Heart left ventricle (tissue), 16 donors: ENCODE measurements at places on chromosomes 13 and 19. TPM values are rescaled to one million over a fixed set of nuclear protein-coding genes. Genes with fewer than 3 reads are reported as not detected.

DNA sequence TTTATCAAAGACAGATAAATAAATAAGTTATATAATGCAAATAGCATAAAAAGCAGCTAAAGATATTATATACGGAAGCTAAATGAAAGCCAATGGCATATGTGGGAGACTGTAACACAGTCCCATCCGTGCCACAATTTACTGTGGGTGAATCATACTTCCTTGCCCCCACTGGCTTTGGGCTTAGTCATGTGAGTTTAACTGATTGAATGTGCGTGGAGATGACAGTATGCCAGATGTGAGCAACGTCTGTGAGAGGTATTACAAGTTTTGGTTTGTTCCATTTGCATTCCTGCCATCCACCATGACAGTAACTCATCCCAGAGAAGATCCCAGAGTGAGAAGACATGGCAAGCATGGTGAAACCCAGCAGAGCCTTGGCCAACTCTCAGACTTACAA is 340.0 kb downstream of the SUCLA2 start:
- DNase-seq: no peak

DNA sequence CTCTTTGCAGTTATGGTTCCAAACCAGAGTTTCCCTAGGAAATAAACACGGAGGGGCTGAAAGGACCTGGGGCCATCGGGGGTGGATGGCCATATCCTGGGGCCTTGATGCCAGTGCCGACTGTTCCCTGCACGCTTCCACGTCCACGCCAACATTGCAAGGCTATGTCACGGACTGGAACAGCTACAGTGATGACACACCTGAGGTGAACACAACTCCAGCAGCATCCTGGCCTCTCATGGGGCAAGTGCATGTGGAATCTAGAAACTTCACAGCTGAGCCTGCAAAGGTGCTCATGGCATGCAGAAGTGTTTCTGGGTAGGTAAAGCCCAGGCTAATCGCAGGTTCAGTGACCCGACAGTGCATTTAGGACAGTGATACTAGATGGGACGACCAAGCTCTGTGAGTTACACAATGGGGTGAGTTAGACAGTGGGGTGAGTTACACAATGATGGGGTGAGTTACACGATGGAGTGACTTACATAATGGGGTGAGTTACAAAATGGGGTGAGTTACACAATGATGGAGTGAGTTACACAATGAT is 52.0 kb upstream of the GAS6 start:
- DNase-seq: no peak

GRCh38 chr13:84702174-84702573 is 819.9 kb upstream of the SLITRK1 start:
- DNase-seq: no peak

DNA sequence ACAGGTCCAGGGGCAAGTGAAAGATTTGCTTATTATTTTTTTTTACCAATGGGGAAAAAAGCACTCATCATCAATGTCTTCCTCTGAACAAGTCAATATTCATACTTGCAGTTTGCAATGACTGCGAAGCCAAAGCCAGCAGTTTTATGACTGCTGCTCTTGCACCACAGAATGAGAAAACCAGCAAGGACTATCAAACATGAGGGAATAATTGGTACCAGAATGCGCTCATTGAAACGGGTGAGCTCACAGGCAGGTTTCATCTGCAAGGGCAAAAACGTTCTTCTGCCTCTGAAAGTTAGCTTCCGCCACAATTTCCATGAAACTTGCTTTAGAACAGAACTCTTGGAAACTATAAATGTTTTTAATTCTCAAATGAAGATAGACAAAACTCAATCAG is 5.5 kb downstream of the DLEU7 start:
- DNase-seq: no peak

- DNase-seq: no peak
Observed at GRCh38 chr13:95629071-95629470, 15.4 kb downstream of the DZIP1 start.

DNA sequence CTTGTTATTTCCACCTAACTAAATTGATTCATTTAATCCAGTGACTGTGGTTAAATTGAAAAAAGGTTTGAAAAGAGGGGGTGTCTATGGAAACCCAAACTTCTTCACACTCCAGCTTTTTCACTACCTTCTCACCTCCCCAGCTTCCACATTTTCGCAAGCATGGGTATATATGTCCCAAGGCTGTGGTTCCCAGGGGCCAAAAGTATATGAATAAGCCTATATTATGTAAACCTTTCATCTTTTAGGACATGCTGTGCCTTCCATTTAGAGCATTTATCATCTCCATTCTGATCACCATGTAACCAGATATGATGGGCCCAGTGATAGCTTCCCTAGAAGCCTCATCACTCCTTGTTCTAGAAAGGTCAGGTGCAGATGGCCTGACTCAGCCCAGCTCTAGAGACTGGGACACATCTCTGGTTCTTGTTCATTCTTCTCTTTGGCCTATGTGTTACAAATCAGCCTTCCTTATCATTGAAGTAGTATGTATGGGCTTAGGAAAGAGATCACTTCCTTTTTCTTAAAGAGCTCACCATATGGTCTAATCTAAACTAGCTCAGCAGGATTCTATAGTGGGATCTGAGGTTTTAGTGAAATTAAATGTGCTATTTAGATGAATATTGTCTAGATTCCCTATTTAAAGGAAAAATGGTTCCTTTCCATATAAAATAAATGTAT is 19.5 kb upstream of the ARL11 start:
- DNase-seq: no peak

DNA sequence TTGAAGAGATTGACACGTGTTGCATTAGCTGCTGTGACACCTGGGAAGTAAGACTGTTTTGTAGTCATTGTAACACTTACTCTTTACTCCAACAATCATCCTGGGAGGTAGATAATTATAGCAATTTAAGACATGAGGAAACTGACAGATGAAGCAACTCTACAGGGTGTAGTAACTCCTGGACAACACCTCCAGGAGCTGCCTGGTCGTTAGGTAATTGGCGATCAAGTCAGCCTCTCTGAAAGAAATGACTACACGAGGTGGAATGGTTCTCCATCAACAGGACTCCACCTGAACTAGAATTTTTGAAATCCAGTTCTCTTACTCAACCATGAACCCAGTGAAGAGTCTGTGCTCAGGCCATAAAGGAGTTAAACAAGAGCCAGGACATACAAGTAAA is 43.0 kb upstream of the LRCH1 start:
- DNase-seq: no peak

The PRTN3 gene
- not detected for total RNA-seq

The ATP1A3 gene
- 320 TPM for total RNA-seq

DNA sequence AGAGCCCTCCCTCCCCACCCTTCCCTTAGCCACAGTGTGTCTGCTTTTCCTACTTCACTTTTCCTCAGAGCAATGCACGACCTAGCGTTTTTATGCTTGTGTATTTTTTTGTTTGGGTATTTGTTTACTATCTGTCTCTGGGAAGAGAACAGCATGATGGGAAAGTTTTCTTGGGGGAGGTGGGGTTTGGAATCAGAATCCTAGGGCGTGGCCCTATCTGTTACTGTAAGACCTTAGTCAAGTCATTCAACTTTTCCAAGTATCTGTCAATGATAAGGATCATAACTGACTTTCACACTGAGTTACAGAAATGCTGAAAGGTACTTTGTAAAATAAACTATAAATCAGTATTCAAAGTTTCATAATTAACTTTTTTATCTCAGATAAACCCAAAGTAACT is 146.3 kb upstream of the WASF3 start:
- no peak for DNase-seq

The CLEC4G gene
- not detected for total RNA-seq

DNA sequence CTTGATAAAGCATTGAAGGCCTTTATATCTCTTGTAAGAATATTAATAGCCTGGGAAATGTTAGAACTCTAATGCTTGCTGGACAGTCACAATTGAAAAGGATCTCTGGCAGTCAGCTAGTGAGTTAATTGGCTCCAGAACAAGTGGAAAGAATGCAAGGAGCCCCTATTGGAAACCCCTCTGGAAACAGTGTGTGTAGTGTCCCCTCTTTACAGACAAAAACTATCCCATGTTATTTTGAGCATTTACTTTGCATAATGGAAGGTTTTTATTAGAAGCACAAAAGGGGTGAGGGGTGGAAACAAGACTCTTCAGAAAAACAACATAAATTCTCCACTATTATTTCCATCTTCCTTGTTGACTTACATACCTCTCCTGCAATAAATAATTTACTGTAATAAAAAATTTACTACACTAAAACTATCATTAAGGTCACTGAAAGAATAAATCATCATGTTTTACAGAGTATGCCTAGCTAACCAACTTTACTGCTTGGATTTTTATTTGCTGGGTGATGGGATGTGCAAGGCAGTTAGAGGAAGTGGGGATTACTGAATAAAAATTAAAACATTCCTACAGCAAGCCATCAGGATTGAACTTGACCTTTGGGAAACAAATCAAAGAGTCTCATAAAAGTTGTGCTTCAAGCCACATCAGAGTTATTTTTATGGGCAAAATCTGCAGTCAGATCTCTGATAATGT is 610.4 kb downstream of the TBC1D4 start:
- no peak for DNase-seq

The CPAMD8 gene
- 5.2 TPM for total RNA-seq

DNA sequence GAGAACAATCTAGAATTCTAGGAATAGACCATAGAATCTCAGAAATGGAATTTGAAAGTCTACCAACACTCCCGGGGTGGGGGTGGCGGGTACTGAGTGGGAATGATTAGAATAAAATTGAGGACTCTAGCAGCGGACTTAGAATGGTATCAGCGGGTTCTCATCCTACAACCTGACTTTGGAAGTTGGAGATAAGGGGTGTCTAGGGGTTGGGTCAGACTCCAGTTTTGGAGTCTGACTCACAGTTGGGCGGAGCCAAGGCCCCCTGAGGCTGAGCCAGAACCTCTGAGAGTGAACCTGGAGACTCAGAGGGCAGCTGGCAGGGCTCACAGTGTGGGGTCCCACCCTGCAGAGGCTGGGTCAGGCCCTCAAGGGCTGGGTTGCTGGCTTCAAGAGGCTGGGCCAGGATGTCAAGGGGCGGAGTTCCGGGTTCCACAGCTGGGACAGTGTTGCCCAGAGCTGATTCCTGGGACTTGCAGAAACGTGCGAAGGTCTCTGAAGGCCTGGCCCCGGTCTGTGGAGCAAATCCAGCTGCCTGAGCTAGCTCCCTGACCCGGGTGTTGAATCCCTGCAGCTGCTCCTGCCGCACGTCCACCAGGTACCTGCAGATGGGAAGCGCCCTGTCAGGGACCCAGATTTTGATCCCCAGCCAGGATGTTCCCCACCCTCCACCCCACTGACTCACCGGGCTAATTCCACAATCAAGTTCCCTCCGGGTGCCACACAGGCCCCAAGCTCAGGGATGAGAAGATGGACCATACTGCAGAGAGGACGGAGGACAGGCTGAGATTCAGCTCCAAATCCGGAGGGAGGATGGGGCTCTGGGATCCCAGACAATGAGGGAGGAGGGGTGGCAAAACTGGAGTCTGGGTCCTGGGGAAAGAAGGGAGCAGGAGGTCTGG is 1.6 kb upstream of the TNNI3 start:
- DNase-seq: peak; percentile 95

DNA sequence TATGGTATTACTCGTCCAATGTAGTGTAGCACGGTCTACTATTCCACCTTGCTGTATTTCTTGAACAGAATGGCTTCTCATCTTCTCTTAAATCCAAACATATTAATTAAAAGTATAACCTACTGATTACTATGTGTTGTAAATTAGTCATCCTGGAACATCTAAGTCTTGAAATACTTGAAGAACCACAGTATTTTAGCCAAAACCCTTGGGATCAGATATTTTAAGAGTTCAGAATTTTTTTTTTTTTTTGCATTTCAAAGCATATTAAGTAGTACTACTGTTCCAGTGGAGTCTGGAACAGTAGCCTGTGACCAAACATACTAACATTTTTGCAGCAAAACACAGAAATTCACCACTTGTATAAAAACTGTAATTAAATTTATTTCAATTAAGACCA is 30.1 kb downstream of the ZC3H13 start:
- no peak for DNase-seq

DNA sequence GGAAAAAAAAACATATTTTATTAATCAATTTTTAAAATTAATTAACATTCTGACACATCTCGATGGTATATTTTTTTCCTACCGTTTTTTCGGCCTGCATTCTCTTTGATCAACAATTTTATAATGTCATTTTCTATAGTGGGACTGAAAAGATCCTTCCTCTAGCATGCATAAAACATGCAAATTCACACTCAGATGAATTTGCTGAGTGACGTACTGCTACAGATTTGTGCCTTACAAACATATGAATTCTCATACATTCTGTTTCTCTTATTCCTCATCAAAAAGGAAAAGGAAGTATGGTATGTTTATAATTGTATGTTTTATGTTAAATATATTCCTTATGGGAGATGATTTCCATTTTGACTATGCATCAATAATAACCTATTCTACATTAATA is 458.2 kb downstream of the TSHZ3 start:
- no peak for DNase-seq

The FXYD1 gene
- 470 TPM for total RNA-seq

GRCh38 chr13:100644371-100644770 is 30.2 kb downstream of the TMTC4 start:
- DNase-seq: no peak

GRCh38 chr13:26921918-26922317 is 161.3 kb upstream of the GPR12 start:
- DNase-seq: no peak

GRCh38 chr19:37930416-37930815 is 23.4 kb downstream of the SIPA1L3 start:
- no peak for DNase-seq

DNA sequence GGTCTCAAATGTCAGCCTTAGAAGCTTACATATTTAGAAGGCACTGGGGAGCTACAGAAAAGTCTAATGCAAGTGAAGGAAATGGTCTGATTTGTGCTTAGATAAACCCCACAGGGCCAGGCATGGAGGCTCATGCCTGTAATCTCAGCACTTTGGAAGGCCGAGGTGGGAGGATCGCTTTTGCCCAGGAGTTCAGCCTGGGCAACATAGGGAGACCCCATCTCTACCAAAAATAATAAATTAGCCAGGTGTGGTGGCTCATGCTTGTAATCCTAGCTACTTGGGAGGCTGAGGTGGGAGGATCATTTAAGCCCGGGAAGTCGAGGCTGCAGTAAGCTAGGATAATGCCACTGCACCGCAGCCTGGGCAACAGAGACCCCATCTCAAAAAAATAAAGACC is 2.7 kb upstream of the DLL3 start:
- no peak for DNase-seq

- no peak for DNase-seq
Observed at GRCh38 chr13:42011601-42012350, 36.7 kb upstream of the DGKH start.

DNA sequence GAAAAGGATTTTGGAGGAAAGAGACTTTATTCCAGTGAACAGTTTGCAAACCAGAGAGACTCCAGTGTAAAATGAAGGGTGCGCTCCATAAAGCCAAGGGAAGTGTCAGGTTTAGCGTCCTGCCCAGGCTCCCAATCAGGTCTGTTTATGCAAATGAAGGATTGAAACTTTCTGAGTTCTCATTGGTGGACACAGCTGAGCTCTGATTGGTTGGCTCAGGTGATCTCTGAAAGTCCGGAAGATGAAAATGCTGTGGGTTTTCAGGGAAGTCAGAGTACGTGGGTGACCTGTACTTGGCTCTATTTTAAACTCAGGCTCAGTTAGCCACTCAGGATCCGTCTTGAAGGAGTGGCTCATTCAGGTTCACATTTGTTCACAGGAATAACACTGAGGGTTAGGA is 28.7 kb upstream of the CD33 start:
- DNase-seq: no peak
